ENCODE measurements at places on chromosomes 1 and 21.
A peak's percentile ranks its signal among the peaks of the same experiment; 100 is the strongest.

- no peak for DNase-seq
- no peak overlapping the region for H3K4me3 ChIP-seq
- no peaks in the 10 kb centered on the region for H3K36me3 ChIP-seq
- H3K27me3 ChIP-seq, result no peaks in the 10 kb centered on the region
Observed at GRCh38 chr1:248804771-248805681, 20.7 kb downstream of the SH3BP5L start.

DNA sequence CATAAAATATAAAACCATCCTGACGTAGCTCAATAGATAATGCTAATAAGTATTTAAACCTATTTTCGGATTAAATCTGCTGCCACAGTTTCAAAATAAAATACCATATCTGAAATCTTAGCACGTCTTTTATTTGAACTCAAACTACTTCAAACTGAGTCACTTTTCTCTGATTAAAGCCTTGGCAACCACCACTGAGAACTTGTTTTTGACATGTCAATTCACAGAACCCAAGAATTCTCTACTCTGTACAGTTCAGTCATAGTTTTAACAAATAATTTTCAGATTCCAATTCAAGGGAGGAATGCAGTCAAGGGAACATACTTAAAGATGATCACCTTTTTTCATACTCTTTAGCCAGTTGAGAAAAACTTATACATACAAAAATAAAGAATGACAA is 643.2 kb downstream of the KCNT2 start:
- H3K27me3 ChIP-seq, result no peaks in the 10 kb centered on the region
- H3K27ac ChIP-seq, result no peak overlapping the region
- H3K4me1 ChIP-seq, result no peaks in the 10 kb centered on the region
- H3K4me3 ChIP-seq, result no peak overlapping the region

DNA sequence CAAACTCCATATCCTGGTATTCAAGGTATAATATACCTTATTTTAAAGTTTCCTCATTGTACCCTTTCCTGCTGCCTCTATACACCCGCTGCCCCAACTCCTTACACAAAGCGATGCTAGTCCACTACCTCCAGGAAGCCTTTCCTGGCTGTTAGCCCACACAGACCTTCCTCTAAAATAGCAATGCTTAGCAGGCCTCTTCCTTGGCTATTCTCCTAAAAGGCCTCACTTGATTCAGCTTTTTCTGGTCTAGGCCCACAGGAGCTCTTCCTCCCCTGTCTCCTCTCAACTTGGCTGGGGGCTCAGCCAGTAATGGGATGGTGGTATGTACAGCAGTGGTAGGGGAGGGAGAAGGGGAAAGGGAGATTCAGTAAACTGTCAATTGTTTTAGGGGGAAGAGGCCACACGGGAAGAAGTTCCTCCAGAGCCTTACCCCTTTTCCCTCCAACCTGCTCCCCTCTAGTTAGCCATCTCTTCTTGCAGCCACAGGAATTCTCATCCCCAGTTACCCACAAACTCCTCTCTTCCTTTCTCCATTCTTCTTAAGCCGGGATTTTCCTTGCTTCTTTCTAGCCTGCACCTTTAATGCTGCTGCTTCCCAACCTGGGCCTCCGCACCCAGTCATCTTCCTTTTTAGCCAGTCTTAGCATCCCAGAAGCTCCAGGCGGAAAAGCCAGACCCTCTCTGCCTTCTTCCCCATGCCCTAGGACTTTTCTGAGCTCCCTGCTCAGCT is 2.6 kb downstream of the LRRC41 start:
- H3K4me3 ChIP-seq, result peak overlapping the region; percentile 92
- H3K27me3 ChIP-seq, result no peaks in the 10 kb centered on the region
- H3K27ac ChIP-seq, result peak overlapping the region; percentile 96
- no peak for DNase-seq
- H3K36me3 ChIP-seq, result peaks cover 20% of the 10 kb centered on the region

DNA sequence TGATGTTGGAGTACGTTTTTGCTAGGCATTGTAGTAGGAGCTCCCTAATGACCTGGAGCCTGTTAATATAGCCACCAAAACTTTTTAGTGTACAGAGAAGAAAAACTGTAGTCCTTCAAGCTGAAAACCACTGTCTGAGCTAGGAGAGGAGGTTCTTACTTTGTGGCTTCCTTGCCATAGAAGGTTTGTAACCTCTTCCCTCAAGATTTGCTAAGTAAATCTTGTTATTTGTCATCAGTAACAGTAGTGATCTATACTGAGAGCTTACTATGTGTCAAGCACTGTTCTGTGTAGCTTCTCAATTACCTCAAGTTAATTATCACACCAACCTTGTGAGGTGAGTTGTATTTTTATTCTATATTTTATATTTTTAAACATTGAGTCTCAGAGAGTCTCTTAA is 21.2 kb upstream of the LRRC8C start:
- peaks cover 4% of the 10 kb centered on the region for H3K4me1 ChIP-seq
- H3K27ac ChIP-seq, result no peak overlapping the region
- peaks cover 17% of the 10 kb centered on the region for H3K36me3 ChIP-seq
- no peak overlapping the region for H3K4me3 ChIP-seq

GRCh38 chr1:58754683-58755467 is 29.0 kb downstream of the JUN start:
- no peak overlapping the region for H3K4me3 ChIP-seq
- no peaks in the 10 kb centered on the region for H3K27me3 ChIP-seq
- H3K36me3 ChIP-seq, result no peaks in the 10 kb centered on the region
- peaks cover 7% of the 10 kb centered on the region for H3K4me1 ChIP-seq
- H3K27ac ChIP-seq, result no peak overlapping the region
- no peak for DNase-seq

- H3K27ac ChIP-seq, result no peak overlapping the region
- H3K36me3 ChIP-seq, result no peaks in the 10 kb centered on the region
- DNase-seq, result no peak
Observed at GRCh38 chr1:25999041-25999800, 1.4 kb upstream of the PAFAH2 start.

DNA sequence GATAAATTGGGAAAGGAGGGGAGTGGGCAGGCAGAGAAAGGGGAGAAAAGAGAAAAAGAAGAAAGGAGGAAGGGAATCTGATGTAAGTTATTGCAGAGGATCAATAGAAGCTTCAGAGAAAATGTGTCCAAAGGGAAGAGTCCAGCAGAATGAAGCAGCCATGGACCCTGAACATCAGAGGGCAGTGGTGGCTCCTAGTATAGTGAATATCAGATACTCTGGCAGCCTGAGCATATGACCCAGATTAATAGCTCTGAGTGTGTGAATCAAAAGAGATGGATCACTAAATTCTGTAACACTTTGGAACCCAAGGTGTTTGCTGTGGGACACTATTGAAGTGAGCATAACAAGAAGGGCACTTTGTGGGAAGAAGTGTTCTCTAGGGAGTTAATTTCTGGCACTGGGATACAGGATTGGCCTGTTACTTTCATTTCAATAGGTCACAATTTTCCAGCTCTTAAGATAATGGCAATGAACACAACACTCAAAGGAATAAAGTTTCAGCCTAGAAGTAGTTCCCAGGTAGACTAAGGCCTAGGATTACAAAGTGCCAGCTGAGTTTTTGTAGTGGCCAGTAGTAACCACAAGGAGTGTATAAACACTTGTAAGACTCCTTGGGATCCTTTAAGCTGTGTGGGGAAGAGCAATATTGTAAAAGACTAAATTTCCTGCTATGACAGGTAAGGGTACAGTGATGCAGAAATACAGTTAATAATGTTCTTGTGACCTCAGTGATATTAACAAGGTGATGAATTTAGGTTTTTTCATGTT is 164.5 kb upstream of the BEND5 start:
- DNase-seq, result no peak
- H3K27ac ChIP-seq, result no peak overlapping the region
- H3K27me3 ChIP-seq, result no peaks in the 10 kb centered on the region
- H3K4me3 ChIP-seq, result no peak overlapping the region
- no peaks in the 10 kb centered on the region for H3K36me3 ChIP-seq

- H3K27ac ChIP-seq, result no peak overlapping the region
- no peak for DNase-seq
- peaks cover 3% of the 10 kb centered on the region for H3K36me3 ChIP-seq
- H3K27me3 ChIP-seq, result no peaks in the 10 kb centered on the region
Observed at GRCh38 chr21:44473915-44474555, 18.7 kb downstream of the LRRC3 start.

- no peak overlapping the region for H3K4me3 ChIP-seq
- no peak for DNase-seq
- peaks cover 6% of the 10 kb centered on the region for H3K4me1 ChIP-seq
- H3K27me3 ChIP-seq, result no peaks in the 10 kb centered on the region
- H3K36me3 ChIP-seq, result no peaks in the 10 kb centered on the region
Observed at GRCh38 chr1:201298396-201299381, 15.4 kb downstream of the PKP1 start.

GRCh38 chr1:235127732-235128455 is 743 bp downstream of the TOMM20 start:
- H3K27ac ChIP-seq, result peak overlapping the region; percentile 96
- peaks cover 11% of the 10 kb centered on the region for H3K4me1 ChIP-seq
- H3K4me3 ChIP-seq, result peak overlapping the region; percentile 97
- H3K27me3 ChIP-seq, result no peaks in the 10 kb centered on the region

- H3K27me3 ChIP-seq, result no peaks in the 10 kb centered on the region
- no peak overlapping the region for H3K4me3 ChIP-seq
- DNase-seq, result no peak
Observed at GRCh38 chr1:172109359-172109758, 268.1 kb downstream of the DNM3 start.

DNA sequence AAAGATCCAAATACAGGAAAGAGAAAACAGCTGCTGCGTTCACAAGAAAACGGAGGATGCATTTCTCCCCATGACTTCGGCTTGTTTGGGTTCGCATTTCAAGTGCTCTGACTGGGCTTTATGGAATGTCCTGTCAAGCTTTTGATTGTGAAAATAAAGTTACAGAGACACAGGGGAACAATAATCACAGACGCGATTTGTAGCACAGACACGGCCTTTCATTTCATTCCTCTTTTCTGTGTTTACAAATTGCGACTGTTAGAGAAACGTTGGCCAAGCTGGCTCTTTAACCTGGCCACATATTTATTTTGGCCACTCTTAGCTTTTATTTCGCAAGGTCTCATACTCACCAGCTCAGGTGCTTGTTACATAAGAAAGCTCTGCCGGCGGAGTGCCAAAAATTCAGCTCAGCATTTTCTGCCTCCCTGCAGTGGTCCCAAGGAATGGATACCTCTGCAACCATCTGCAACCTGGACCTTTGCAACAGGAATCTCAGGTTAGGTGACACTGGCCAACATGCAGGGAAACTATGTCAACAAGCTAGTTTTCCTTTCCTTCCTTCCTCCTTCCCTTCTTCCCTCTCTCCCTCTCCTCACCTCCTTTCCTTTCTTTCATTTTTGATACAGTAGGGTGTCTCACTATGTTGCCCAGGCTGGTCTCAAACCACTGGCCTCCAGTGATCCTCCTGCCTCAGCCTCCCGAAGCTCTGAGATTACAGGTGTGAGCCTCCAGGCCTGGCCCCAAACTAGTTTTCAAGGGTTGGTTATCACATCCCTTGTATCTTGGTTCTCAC is 58.2 kb upstream of the SLC45A1 start:
- no peak for DNase-seq
- H3K4me1 ChIP-seq, result no peaks in the 10 kb centered on the region
- no peaks in the 10 kb centered on the region for H3K36me3 ChIP-seq
- H3K27me3 ChIP-seq, result no peaks in the 10 kb centered on the region

- H3K4me1 ChIP-seq, result peaks cover 34% of the 10 kb centered on the region
- peak overlapping the region; percentile 46 for H3K4me3 ChIP-seq
- peaks cover 4% of the 10 kb centered on the region for H3K36me3 ChIP-seq
- no peak overlapping the region for H3K27ac ChIP-seq
- H3K27me3 ChIP-seq, result no peaks in the 10 kb centered on the region
Observed at GRCh38 chr1:44786138-44786840, 1.7 kb downstream of the BEST4 start.

DNA sequence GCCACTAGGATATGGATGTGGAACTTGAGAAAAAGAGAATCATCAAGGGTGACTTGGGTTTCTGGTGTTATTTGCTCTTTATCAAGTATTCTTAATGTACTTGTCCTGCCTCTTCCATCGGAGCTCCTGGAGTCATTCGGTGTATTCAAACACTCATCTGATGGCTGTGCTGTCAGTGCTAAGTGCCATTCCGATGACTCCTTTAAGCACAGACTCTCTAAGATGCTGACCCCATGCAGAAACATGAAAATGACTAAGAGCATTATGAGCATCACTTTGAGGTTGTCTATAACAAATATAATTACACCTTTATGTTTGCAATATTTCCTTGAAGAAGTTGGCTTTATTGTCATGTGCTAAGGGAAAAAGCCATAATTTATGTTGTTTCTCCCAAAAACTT is 11.3 kb upstream of the RPL5 start:
- DNase-seq, result no peak
- no peak overlapping the region for H3K27ac ChIP-seq
- no peaks in the 10 kb centered on the region for H3K4me1 ChIP-seq
- no peaks in the 10 kb centered on the region for H3K27me3 ChIP-seq

- DNase-seq, result no peak
- no peaks in the 10 kb centered on the region for H3K27me3 ChIP-seq
- H3K4me1 ChIP-seq, result no peaks in the 10 kb centered on the region
- H3K27ac ChIP-seq, result no peak overlapping the region
Observed at GRCh38 chr1:232965912-232966217, 15.5 kb downstream of the NTPCR start.
